ENCODE measurements at places on chromosomes 11 and 22.

DNA sequence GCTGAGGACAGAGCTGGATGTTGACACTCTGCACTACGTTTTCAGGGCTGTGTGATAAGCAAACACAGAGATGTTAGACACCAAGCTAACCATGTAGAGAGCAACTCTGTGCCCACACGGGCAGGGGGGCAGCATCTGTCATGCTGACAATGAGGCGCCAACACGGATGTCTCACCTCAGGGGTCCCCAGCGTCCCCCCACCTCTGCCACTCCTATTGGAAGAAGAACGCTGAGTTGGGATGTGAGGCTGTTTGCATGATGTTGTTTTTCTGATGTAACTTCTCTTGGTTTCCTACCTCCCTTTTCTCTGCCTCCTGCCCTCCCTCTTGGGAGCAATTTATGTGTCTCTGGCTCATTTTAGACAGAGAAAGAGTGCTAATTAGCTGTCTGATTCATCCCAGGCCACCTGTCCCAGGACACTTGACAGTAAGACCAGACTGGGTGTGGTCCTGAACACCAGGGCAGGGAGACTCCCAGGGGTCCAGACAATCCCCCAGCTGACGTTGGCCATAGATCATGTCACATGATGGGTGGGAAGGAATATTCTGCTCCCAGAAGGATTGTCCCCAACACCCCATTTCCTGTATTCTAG, 89.2 kb upstream of the NCAM1 start:
- DNase-seq: no peak

DNA sequence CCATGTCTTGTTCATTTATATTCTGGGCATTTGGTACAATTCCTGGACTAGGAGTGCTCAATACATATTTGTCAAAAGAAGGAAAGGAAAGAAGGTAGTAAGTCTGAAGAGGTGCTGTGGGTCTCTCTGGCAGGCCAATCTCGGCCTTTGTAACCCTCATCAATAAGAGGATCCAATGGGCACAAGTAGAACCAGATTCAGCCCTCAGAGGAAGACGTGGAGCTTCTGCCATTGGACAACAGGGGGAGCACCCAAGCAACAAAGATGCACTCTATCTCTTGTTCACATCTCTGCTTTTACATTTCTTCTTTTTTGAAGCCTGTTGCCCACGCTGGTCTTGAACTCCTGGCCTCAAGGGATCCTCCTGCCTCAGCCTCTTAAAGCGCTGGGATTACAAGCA, 2.2 kb upstream of the VPS11 start:
- no peak for DNase-seq

- DNase-seq: no peak
These were observed 25.0 kb upstream of the FZD4 start for GRCh38 chr11:86980086-86980796.

DNA sequence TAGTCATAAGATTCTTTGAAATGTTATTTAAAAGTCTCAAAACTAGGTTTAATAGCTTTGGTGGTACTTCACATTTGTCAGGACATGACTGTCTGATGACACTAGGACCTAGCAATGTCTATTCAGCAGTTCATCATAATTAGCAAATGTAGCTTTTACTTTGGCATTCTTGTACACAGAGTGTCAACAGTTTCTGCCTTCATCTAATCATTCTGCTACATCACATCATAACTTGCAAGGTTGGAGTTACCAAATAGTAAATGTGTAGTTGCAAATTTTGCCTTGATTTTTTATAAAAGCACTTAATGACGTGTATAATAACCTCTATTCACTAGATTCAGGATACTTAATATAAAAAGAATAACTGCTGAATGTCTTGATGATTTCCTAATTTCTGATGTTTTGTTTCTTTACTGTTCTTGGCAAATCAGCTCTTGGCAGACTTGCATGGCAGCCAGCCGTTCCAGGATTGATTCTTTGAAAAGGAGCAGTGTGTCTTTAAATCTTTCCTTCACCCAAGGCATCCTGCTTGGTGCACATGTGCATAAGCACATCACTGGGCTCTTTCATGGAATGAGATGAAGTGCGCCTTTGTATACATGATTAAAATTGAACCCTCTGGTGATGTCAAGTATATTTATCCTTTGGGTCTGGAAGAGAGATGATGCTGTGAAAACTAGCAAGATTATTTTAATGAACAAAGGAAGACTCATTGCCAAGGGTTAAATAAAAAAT, 12.2 kb downstream of the FBXO7 start:
- no peak for DNase-seq

DNA sequence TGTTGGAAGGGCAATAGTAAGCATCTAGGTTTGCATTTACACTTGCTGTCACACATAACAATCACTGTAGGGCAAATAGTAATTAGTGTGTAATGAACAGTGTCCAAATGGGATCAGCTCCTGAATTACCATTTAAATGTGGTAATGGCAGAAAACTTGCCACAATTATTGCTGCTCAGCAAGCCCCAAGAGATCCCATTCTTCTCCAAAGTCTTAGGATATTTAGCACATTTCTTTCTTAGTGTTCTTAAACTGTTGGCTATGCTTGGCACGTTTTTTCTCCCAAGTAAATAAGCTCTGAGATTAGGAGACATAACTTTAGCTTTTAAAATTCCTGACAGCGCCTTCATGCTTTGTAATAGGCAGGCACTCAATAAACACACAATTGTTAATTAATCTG, 1037.0 kb downstream of the DLG2 start:
- DNase-seq: no peak

- no peak for DNase-seq
These were observed 8.6 kb downstream of the CFL1 start for GRCh38 chr11:65849366-65849765.

DNA sequence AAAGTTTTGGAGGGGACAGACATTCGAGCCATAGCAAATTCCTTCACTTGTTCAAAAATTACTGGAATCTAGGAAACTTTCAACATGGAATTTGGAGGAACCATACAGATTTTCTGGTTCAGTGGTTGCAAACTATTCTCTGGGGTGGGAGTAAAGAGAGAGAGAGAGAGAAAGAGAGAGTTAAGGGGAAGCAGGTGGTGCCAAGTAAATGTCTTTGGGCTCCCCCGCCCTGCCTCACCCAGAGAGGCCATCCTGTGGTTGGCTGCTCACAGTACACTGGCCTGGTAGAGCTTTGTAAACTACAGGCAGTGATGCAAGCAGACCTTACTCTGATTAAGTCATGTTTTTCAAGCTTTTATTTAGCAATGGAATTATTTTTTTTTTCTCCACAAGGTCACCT, 82.6 kb downstream of the ADAMTS15 start:
- no peak for DNase-seq

GRCh38 chr22:41657709-41658108, 31.0 kb downstream of the SNU13 start:
- no peak for DNase-seq

GRCh38 chr22:29806196-29806595, 31.9 kb downstream of the ASCC2 start:
- DNase-seq: no peak

DNA sequence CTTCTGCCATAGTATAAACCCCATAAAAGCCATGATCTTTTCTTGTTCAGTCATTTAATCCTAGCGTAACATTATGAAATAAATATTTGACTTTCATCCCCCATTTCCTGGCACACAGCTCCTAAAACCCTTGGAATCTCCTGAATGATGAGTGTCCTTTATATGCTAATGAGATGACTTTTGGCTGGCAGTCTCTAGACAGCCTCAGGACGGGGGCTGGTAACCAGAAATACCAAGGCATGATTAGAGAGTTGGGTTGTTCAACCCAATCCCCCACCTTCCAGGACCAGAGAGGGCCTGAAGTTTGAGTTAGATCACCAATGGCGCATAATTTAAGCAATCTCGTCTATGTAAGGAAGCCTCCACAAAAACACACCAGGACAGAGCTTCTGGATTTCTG, 1246.1 kb upstream of the TENM4 start:
- DNase-seq: no peak

DNA sequence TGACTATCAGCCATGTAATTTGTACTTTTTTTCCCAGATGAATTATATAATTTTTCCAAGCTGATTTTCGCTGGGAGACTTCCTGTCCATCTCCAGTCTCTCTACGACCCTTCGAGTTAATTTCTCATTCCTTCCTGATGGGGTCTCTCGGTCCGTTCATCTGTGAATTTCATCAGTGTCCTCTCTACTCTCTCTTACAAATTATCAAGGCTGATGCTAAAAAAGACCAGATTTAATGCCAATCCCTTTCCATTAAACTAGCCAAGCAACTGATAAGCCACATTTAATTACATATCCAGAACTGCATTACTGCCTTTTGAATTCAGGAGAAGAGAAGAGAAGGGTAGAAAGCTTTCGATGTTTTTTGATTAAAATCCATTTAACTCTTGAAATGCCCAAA, 25.8 kb downstream of the VSIG10L2 start:
- DNase-seq: no peak

DNA sequence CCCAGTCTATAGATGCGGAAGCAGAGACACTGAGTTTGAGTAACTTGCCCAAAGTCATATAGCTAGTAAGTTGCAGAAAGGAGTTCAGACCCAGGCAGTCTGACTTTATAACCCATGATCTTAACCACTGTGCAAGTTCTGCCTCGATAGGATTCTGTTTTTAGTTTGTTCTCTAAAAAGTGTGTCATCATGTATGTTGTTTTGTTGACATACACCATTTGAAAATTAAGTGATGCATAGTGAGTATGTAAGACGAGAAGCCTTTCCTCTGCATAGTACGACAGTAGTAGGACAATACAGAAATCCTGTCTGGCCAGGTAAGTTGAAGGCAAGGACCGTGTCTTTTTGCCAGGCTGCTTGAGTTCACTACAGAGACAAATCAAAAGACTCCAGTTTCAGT, 3.3 kb downstream of the ZC3H12C start:
- DNase-seq: no peak

DNA sequence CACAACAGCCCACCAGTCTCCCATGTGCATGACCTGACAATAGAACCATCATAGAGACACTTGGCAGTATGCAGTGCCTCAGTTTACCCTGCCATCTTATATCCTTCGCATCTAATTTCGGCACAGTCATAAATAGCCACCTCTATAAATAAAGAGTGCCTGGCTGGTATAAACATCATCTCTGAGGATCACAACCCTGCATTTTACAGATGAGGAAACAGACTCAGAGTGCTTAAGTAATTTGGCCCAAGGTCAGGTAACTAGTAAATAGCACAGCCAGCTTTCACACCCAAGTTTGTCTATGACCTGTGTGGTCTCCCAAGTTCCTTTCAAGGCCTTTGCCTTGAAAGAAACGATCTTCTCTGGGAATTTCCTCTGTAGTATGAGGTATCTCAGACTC, 44.6 kb downstream of the CYB5R2 start:
- no peak for DNase-seq

GRCh38 chr11:6319704-6320410, 444 bp downstream of the CAVIN3 start:
- no peak for DNase-seq

GRCh38 chr11:12840871-12841660, 166.8 kb downstream of the TEAD1 start:
- DNase-seq: no peak

GRCh38 chr11:127106938-127107337, 106.4 kb upstream of the KIRREL3 start:
- DNase-seq: no peak

GRCh38 chr11:576811-577610, 741 bp downstream of the PHRF1 start:
- no peak for DNase-seq

DNA sequence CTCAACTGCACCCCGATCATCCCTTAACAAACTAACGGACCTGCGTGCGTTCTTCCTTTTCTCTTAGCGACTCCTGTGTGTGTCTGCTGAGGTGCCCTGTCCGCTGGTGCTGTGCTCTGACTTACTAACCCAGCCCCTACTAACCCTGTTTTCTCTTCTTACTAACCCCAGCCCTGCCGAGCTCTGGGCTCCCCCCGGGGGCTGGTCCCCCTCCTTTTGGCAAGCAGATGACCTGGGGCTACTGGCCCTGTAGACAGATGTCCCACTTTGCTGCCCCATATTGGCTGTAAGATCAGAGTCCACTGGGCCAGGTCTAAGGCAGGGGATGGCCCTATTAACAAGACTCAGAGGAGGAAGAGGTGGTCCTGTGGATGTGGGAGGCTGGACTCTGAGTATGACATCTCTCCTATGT, 14.7 kb downstream of the MIAT start:
- DNase-seq: no peak

DNA sequence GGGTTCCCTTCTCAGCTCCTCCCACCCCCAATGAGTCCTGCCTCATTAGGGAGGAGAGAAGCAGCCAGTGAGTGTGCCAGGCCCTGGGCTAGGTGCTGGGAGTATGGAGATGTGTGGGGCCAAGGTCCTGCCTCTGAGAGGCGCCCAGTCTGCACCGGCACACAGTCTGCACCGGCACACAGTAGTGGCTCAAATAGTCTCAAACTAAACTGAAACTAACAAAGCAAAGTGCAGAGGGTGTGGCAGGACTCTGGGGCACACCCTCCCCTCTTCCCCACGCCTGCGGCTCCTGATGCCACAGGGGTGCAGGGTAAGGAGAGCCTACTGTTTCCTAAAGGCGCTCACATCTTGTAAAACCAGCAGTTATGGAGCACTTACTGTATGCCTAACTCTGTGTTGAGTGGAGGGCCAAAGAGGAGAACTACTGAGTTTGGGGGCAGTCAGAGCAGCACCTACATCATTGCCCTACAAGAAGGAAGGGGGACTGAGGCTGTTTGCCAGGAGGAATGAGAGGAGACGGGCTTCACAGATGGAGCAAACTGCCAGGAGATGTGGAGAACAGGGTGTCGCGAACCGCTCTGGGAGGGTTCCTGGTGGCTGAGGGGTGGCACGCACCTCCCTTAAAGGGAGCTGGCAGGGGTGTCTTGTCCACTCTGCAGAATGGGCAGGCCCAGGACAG, 939 bp upstream of the SH3BP1 start:
- no peak for DNase-seq

- DNase-seq: no peak
These were observed 80.2 kb downstream of the CCDC34 start for GRCh38 chr11:27282806-27283205.

GRCh38 chr22:25437414-25438160, 126.9 kb upstream of the GRK3 start:
- DNase-seq: no peak

- no peak for DNase-seq
These were observed 26.6 kb downstream of the PARVA start for GRCh38 chr11:12403997-12404350.

- no peak for DNase-seq
These were observed 93.4 kb upstream of the SEPTIN5 start for GRCh38 chr22:19620742-19621371.

DNA sequence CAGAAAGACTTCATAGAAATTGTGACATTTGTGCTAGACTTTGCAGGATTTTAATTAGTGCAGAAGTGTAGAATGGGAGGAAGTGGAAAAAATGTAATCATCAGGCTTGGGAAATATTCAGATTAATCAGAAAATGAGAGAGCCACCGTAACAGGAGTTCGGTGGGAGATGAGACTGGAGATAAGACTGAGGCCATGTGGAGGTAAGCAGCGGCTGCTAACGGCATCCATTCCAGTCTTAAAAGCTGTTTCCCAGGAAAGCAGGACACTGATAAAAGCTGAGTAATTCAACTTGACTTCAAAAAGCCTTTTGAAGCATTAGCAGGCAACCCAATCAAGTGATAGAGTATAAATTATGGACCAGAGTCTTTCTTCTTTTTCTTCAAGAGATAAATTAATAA, 369.9 kb downstream of the LUZP2 start:
- no peak for DNase-seq

Measured in stimulated activated CD8-positive, alpha-beta memory T cell treated with anti-CD3 and anti-CD28 coated beads, Interleukin-2, amount 100 ng/mL, for 1 hour (primary cell).